ENCODE measurements at places on chromosomes 1 and 21.
A peak's percentile ranks its signal among the peaks of the same experiment; 100 is the strongest.

DNA sequence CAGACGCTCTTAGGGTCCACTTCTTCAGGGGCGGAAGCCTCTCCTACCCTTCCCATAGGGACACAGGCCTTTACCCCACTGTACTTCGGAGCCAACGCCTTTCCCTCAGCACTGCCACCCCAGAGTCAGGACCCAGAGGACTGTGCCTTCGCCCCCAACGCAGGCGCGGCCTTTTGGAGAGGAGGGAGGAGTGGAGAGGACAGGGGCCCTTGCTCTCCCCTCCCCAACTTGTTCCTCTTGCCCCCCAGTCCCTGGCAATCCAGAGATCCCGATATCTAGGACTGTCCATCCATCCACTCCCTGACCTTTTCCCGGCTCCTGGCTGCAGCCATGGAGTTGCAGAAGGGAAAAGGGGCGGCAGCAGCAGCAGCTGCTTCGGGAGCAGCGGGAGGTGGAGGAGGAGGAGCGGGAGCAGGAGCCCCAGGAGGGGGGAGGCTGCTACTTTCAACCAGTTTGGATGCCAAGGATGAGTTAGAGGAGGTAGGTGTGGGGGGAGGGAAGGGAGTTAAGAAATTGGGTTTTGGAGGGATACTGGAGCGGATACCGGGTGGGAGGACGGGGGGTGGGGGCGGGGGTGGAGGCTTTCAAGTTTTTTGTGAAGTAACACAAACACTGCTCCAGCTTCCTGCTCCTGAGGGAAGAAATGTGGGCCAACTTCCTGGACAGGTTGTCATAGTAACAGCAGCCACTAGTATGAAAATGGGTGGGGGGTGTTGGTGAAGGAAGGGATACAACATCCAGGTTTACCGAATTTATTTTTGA is 636 bp downstream of the INTS3 start:
- no peak for DNase-seq

DNA sequence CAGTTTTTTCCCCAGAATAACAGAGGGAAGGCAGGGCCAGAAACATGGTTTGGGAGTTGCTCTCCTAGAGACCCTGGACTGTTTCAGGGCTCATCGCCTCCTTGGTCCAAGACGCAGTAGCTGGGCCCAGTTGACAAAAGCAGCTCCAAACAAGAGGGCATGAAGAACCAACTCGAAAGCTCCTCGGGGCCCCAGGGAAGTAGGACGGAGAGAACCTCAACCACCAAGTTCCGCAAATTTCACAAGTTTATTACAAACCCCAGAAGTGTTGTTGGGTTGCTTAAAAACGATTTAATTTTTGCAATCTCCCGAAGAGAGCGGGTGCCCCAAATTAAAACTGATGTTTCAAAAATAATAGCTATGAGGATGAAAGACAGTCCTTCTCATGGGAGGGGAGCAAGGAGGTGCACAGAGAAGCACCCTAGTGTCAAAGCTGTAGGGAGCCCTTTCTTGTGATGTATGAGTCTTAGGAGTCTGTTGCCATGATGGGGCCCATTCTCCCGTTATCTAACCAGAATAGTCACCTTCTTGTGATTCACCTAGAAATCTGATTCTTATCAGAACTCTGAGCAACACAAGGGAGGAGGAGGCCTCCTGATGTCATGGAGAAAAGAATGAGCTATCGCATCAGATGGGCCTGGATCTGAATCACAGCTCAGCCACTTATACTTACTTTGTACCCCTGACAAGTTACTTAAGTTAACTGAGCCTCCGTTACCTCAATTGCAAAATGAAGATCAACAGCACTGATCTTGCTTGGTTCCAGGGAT is 165.7 kb upstream of the IRF2BP2 start:
- no peak for DNase-seq

DNA sequence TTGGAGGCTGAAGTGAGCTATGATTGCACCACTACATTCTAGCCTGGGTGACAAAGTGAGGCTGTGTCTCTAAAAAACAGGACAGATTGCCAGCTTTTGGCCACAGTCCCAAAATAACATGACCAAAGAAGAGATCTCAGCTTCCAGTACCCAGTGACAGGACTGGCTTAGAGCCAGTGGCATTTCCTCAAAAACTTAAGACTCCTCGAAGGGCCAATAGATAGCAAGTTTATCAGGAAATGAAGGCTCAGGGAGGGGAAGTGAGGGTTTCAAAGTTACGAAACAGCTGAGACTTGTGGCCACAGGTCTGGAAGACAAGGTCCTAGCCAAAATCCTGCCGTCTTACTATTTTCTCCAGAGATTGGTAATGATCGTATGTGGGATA is 6.3 kb upstream of the TMEM39B start:
- no peak for DNase-seq

DNA sequence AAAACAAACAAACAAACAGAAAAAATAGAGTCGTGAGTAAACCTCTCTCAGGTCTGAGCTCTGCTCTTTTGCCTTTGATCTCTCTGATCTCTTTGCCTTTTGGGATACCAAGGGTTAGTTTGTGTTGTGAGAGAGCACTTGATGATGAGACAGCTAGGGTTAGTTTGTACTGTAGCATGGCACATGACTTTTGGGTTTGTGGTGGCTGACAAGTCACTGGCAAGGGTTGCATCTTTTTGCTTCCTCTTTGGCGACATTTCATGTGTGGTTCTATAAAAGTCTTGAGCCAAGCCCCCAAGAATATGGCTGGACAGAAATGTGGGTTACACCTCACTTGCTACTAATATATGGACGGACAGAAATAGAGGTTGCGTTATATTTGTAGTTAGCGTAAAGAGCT is 60.5 kb downstream of the TESK2 start:
- no peak for DNase-seq

DNA sequence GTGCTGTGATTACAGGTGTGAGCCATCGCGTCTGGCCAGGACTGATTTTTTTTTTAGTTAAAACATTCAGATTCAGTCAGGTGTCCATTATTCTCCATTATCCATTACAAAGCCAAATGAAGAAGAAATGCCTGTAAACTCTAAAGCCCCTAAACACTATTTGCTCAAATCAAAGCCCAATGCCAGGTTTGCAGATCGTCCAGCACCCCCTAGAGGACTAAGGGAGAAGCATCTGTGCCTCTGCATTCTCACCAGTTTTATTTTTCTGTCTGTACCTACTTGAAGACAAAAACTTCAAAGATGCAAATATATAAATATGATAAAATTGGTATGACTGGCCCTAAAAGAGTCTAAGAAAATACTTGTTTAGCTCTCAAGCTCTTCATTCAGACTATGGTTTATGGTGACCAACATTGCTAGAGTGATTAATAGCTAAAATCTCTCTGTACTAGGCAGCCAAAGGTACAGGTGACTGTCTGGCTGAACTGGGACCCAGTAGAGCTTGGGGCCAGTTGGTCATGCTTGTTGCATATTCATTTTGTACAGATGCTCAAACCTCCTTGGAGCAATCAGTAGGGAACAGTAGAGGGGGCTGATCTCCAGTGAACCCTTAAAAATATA is 138.4 kb downstream of the SYT2 start:
- peak; percentile 34 for DNase-seq

DNA sequence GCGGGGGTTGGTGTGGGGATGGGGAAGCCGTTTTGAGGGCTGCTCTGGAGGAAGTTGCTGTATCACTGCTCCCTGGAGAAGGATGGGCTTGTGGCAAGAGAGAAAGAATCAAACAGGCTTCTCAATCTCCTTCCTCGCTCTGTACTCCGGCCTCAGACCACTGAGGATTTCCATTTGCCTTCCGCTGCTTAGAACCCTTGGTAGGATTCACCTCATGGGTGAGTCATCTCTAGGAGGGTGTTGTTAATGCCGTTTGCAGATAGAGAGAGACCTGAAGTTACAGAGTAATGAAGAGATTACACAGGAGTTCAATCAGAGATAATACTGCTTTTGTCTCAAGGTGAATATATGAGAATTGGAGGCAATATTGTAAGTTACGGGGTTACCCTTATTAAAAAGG is 15.3 kb downstream of the SLC35F3 start:
- DNase-seq: no peak

DNA sequence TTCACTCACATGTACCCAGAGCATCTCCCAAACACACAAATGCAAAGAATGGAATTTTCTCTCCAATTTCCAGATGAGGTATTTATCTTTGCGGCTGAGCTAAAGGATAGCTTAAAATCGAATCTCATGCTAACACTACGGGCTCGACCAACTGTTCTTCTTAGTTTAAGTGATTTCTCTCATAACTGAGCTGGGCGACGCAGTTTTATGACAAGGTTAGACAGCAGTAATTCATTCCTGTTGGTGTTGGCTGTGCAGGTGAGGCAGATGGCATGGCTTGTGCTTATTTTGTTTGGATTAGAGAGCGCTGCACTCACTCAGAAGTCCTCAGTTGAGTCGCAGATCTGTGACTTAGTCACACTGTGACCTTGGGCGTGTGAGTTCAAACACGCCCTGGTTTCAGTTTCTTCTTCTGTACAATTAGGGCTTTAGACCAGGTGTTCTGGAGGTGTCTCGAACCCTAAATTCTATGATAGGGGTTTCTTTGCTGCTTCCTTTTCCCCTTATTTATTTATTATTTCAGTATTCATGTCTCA is 41.5 kb upstream of the MRPS6 start:
- DNase-seq: no peak

- DNase-seq: peak; percentile 83
Measured at GRCh38 chr1:20185834-20186782, at the start of the genes PLA2G2C and UBXN10. Gene PLA2G2C, minus strand, starts transcription at chr1:20186518. Its CDS starts 9,155 bp downstream, at chr1:20177363. Gene UBXN10, plus strand, starts transcription at chr1:20186096. Its CDS starts 4,466 bp downstream, at chr1:20190562.

- no peak for DNase-seq
Measured at GRCh38 chr1:94828251-94828650, 8.1 kb downstream of the SLC44A3 start.

DNA sequence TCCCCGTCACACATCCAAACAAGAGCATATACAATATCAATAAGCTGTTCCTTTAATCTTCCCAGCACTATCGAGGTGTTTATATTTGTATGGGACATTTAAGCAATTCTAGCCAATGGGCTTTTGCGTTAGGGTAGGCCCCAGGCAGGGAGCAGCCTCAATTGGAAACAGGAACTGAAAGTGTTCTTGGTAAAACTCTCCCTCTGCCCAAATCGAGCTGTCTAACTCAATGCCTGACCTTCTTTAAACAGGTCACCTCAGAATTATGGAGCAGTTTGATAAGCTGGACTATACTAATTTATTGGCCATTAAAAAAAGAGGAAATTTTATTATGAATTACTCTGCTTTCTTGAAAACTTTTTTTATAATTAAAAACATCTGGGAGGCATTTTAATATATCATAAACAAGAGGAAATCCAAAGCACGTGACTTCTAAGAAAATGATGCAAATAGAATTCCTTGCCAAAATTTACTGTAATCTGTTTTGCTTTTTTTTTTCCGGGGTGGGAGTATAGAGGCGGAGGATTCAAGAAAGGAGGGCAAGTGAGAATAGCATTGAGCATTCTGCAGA is 498.1 kb downstream of the LMO4 start:
- no peak for DNase-seq

GRCh38 chr1:208601561-208601960 is 357.4 kb upstream of the PLXNA2 start:
- DNase-seq: no peak

- no peak for DNase-seq
Measured at GRCh38 chr1:22625262-22625925, 11.0 kb upstream of the C1QA start.

DNA sequence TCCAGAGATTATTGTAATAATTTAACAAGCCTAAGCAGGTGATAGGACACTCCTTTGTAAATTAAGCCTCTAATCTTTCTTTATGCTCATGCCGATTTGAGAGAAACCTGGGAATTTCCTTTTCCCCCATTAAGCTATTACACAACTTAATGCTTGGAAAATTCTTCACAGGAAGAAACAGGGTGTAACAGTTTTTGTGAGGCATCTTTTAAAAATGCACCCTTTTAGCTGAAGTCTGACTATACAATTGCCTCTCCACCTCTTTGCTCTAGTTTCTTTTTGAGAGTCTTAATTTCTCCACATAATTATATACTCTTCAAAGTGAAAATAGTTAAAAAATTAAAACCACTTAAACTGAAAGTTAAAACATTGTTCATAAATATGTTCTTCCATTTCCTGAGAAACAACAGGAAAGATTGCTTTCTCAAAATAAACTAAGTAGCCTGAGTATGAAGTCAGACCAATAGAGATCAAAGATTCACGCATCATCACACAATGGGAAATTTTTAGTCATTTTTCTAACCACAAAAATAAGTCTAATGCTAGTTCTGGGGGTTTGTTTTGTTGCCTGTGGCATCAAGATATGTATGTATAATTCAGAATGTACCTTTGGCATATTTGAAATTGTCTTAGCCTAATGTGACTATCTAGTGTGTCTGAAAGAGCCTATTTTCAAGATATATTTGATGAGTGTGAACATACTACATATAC is 34.7 kb downstream of the LRRC8D start:
- no peak for DNase-seq

GRCh38 chr21:25619198-25619597 is 11.9 kb upstream of the MRPL39 start:
- no peak for DNase-seq

GRCh38 chr1:195577748-195578147 is 1030.5 kb downstream of the KCNT2 start:
- DNase-seq: no peak

DNA sequence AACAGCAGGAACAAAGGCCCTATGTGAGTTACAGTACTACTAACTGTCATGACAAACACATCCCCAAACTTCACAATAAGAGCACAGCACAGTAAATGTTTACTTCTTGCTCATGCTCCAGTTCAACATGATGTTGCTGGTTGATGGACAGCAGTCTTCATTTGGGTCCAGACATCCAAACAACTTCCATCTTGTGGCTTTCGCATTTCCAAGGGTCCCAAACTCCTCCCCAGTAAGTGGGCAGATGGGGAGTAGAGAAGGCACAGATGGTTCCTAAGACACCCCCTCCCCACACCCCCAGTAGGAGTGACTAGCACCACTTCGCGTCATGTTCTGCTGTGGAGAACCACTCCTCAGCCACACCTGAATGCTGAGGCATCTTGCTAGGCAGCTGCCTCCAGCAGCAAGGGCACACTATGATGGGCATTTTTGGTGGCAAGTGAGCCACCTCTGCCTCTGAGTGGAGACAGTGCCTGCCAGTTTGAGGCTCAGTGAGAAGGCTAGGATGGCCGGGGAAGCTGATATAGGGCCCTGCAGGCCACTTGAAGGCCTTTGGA is 32.7 kb upstream of the CD2 start:
- DNase-seq: no peak

DNA sequence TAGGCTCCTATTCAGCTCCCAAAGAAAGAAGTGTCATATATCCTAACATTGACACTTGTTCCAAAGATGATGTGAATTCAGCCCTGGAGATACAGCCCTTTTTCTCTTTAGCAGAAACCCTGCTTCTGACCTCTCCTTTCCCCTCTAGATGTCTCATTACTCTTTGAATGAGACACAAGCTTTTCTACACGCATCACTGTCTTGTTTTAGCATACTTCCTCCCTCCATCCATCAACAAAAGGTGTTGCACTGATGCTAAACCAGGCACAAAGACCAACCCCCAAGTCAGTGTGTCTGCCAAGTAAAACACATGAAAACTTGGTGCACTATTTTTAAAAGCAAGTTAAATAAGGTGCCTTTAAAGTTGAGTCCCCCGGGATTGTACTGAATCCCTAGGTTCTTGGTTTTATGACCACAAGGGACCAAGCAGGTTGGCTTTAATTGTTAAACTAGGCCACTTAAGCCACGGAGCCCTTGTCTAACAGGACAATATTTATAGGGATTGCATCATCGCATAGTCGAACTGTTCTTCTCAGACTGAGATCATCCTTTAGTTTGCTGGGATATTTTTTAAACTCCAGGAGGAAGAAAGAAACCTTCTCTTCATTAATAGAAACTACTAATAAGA is 101.0 kb upstream of the GUCA2B start:
- DNase-seq: no peak

- no peak for DNase-seq
Measured at GRCh38 chr1:229843627-229844238, 217.7 kb downstream of the URB2 start.
